NCI-H2107 (cell line): ENCODE measurements at places on chromosomes 13 and 19.

DNA sequence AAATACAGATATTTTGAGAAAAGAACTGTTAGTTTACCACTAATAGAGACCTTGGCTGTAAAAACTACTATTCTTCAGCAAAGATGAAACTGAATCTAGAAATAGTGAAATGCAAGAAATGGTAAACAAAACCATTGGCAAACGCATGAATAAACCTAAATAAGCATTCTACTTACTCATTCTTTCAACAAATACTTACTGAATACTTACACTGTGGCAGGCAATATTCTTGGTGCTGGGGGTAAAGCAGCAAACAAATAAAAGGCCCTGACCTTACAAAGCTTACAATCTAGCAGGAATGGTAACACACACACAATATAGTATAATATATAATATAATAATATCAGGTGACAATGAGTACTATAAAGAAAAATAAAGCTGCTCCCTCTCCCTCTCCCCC lies 38.7 kb downstream of the KATNAL1 start:
- no peak for DNase-seq

DNA sequence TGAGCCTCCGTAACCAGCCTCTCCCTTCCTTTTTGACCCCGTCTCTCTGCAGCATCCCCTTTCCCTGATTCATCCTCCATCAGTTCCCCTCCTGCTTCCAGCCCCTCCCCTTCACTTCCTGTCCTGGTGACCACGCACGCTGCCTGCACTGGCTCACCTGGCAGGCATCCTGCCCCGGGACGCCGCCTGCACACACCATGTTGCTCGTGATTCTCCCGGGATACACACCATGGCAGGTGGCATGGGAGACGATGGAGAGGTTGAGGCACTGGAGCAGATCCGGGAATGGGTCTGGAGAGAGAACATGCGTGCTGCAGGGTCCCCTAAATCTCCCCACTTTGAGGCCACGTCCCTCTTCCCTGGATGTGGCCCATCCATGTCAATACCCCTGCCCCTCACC lies 4.2 kb downstream of the KLK12 start:
- no peak for DNase-seq

DNA sequence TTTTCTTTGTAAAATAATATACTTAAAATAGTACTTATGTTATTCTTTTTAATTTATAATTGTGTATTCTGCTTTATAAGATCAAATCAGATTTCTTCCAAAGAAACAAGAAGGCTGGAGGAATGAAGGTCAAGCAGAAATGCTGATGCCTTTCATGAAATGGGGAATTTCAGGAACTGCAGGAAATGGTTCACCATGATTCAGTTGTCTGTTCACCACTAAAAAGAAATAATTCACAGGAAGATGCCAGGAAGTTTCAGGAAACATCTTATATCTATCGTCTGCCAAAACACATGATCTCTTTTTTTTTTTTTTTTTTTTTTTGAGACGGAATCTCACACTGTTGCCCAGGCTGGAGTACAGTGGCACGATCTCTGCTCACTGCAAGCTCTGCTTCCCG lies 15.7 kb upstream of the SCEL start:
- DNase-seq, result no peak

DNA sequence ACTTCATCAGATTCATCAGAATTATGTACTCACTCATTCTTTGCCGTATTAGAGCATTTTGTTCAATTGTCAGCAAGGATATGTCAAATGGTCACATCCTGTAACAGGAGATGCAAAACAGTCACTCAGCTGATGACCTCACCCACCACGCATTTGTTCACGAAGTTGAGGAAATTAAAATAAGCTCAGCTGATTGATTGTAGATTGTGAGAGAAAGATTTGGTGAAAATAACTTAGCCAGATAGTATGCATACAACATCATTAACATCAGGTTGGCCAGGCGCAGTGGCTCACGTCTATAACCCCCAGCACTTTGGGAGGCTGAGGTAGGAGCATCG lies 22.6 kb upstream of the CDC16 start:
- DNase-seq, result no peak

GRCh38 chr19:2244486-2244885 lies 4.6 kb upstream of the AMH start:
- no peak for DNase-seq

GRCh38 chr13:100983111-100983510 lies 308.5 kb upstream of the TMTC4 start:
- DNase-seq, result no peak
